ENCODE measurements at places on chromosomes 2 and 18. TPM values are rescaled to one million over a fixed set of nuclear protein-coding genes. Genes with fewer than 3 reads are reported as not detected.
A peak's percentile ranks its signal among the peaks of the same experiment; 100 is the strongest.

- no peak for DNase-seq
Measured at GRCh38 chr2:51324051-51324450, 292.1 kb upstream of the NRXN1 start.

GRCh38 chr2:4900242-4900641, 791.9 kb upstream of the SOX11 start:
- no peak for DNase-seq

The DIPK1C gene
- polyA plus RNA-seq, result 0.46 TPM

DNA sequence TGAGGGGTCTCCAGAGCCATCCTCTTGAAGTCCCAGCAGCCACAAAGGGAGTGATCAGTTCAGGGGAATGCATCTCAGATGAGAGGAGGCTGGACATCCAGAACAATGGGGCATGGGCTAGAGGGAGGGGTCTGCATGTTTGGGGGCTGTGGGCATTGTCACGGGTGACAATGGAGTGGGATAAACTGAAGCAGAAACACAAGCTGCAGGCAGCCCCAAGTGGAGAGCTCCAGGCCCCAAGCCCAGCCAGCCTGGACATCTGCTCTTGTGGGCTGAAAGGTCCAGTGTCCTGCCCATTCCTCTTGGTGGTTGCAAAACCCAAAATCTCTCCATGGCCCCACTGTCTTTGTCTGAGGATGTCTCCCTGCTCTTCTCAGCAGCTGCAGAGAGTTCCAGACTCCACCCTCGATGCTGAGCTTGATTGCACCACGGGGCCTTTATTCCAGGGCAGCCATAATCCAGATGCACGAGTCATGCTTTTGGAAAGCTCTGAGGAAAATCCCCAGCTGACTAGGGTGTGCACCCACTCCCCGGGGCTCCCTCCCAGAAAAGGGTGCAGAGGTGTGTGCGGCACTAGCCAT, 149.4 kb downstream of the TNS1 start:
- DNase-seq, result no peak

DNA sequence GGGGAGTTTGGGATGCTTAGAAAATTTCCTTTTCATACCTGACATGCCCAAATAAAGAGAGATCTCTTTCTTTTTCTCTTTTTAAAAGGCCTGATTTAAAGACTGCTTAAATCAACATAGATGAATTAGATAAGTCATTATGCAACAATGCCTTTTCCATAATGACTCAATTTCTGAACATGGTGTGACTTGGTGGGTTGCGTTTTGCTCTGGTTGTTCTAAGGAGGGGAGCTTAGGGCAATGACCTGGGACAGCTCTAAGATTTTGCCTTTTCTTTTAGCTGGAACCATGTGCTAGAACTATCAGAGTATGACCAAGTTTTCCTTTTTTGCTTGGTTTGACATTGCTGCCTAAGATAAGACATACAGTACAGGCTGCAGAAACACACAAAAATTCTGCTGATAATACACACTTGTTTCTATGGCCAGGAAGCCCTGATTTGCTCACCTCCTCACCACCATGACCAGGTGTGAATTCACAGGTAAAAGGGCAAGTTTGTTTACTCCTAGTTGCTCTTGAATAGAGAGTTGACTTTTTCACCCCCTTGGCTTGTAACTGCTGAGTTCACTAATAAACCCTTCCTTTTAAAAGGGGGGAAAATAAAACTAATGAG, 58.1 kb upstream of the IL1RL1 start:
- DNase-seq, result no peak

The EMX1 gene
- 48.0 TPM for polyA plus RNA-seq

GRCh38 chr2:70003093-70003830, 41.8 kb upstream of the ASPRV1 start:
- DNase-seq, result no peak

GRCh38 chr2:234753701-234754100, 198.1 kb upstream of the SH3BP4 start:
- DNase-seq, result no peak

- DNase-seq, result no peak
Measured at GRCh38 chr2:34815052-34815741, 1216.1 kb upstream of the FAM98A start.

The OSR1 gene
- 10.9 TPM for polyA plus RNA-seq

DNA sequence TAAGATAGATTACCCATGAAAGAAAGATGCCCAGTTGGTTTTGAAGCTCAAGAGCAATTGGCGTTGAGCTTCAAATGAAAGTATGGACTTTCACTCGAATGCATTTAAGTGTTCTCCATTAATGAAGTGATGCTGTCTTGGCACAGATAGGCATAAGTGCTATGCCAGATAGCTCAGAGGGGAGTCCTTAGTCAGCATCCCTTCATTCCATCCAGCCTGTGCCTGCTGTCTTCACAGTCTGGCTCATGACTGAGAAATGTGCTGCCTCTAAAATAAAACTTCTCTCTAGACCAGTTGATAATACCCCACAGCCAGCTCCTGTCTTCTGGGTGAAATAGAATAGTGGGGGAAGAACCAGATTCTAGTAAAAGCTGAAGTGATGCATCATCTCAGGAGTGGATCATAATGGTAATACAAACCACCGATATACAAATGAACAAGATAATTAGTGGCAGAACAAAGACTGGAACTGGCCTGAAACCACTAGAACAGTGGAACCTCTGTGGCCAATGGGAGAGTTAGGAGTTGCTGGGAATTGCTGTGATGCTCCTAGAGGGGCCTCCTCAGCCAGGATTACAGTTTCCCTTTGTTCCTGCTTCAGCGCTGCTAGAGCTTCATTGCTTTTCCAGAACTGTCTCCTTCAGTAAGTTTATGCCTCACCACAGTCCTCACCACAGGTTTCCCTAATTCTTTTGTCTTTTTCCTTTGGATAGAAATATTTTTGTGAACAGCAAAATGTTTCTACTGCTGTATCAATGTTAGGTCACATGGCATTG, 359.3 kb downstream of the KIAA1328 start:
- no peak for DNase-seq

GRCh38 chr2:10326151-10326616, 23.5 kb downstream of the HPCAL1 start:
- no peak for DNase-seq

GRCh38 chr2:219551441-219552381, 7.9 kb downstream of the TMEM198 start:
- no peak for DNase-seq

The GPAT2 gene
- 3.2 TPM for polyA plus RNA-seq

DNA sequence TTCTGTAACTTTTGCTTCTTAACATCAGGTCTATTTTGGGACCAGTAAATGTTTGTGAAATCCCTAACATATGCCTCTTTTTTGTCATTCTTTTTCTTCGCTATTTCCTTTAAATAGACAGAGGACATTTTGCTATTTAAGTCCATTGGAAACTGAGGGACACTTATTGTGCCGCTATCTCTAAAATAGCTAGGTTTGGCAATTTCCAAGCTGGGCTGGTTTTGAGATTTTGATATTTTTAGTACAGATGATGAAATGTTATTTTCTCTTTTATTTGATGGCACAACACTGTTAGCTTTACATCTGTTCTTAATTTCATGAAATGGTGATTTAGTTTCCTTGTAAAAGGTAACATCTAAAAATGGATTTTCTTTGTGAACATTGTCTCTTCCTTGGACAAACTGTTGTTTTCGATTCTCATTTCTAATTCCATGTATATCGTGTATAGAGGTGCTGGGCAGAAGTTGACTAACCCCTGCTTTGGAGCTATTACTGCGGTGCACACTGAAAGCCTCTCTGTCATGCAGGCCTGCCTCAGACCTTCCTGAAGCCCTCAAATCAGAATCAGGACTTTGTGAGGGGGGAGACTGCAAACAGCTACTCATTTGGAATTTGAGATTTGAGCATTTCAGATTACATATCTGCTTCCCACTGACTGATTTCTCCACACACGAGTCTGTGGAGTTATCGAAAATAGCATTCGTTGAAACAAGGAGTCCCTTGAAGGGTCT, 594 bp downstream of the RAD51AP2 start:
- DNase-seq, result no peak

DNA sequence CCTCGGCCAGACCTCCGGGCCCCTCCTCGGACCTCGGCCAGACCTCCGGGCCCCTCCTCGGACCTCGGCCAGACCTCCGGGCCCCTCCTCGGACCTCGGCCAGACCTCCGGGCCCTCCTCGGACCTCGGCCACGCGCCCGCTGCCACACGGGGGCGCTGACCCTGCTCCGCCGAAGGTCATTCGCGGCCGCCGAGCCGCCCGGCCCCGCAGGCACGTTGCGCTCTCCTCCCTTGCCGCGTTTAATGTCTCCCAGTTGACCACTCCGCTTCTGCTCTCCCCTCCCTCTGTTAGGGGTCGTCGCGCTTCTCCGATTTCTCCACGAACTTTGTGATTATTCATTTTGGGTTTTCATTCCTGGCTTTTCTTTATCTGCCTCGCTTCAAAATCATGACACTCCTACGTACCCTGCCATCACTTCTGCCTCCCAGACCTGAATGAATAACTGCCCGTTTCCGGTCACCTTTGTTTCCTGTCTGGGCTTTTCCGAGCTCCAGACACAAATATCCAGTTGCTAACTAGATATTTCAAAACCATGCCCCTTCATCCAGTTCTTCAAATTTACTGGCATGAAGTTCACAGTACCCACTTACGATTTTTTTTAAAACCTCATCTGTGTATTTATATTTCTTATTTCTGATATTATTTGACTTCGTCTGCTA, 14.8 kb upstream of the COLEC12 start:
- DNase-seq, result no peak

- DNase-seq, result peak; percentile 52
Measured at GRCh38 chr18:26386002-26386401, 159.8 kb downstream of the TAF4B start.

The IL36B gene
- not detected for polyA plus RNA-seq

The DES gene
- 6.8 TPM for polyA plus RNA-seq

DNA sequence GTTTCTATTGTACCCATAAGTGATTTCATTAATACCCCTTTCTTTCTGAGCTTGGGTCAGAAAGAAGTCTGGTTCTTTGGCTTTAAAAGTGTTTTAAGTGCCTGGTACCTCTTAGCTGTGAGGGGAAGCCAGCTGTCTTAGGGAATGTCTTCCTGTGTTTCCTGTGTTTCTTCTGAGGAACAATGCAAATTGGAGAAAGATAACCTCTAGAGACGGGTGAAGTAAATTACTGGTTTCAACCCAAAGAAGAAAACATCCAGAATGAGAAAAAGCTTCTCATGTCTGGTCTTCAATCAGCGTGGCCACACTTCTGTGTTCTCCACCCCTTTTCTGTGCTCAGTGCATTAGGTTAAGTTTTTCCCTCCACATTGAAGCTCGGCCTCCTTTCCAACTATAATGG, 10.2 kb upstream of the CHN1 start:
- DNase-seq, result no peak

The CPLX4 gene
- 0.14 TPM for polyA plus RNA-seq

The NDC80 gene
- 23.5 TPM for polyA plus RNA-seq

The CHRNG gene
- polyA plus RNA-seq, result 0.99 TPM

DNA sequence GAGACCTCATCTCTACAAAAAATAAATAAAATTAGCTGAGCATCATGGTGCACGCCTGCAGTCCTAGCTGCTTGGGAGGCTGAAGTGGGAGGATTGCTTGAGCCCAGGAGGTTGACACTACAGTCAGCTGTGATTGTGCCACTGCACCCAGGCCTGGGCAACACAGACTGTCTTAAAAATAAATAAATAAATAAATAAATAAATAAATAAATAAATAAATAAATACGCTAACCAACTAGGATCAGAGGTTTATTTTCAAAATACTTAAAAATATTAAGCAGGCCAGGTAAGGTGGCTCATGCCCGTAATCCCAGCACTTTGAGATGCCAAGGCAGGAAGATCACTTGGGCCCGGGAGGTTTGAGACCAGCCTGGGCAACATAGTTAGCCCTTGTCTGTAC, 63.6 kb downstream of the KCNG3 start:
- no peak for DNase-seq

DNA sequence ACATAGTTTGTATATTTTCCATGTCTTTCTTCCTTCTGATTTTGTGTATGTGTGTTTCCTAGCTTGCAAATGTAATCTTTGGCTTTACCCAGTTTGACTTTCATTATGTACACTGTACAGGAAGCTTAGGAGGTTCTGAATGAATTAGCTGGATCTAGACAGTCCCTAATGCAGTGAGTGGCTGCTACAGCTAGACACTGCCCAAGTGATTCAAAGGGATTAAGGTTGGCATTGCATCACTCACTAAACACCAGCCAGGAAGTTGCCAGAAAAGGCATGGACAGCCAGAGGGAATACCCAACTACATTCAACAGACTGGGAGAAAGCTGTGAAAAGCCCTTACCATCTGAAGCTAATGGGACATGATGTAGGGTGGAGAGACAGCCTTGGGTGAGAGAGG, 316.0 kb upstream of the MEX3C start:
- no peak for DNase-seq

DNA sequence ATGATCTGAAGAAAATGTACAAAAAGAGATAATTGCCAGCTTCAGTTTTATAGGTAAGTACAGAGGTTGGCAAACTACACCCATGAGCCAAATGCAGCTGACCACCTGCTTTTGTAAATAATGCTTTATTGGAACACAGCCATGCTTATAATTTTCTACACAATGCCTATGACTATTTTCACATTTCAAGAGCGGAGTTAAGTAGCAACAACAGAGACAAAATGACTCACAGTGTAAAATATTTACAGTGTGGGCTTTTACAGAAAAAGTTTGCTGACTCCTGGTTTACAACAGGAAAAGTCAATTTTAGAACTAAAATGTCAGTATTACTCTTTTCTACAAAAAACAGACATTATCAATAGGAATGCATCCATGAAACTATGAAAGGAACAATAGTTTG, 26.0 kb downstream of the CWC22 start:
- DNase-seq, result no peak

The EFR3B gene
- 5.9 TPM for polyA plus RNA-seq

The DSG4 gene
- not detected for polyA plus RNA-seq

DNA sequence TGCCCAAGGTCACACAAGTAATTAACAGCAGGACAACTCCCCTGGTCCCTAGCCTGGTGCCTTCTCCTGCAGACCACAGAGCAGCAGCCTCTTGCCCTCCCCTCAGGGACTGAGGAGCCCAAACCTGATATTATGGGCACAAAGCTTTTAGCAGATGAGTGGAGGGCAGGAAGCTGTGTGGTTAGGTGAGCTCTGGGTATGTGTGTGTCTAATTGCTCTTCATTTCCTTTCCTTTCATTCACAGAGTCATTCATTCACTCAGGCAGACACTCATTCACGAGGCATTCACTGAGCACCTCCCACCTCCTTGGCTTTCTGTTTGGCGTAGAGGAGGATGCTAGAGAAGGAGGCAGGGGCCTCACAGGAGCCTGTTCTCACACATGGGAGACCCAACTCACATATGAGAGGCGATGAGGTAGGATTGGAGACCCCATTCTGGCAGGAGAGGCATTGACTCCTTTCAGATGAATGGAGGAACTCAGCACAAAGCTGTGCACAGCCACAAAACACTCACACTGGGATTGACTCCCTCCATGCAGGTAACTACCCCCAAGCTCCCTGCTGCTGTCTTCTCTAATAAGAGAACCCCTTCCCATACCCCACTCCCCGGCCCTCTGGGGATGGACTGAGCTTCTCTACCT, 306.8 kb upstream of the SKOR2 start:
- DNase-seq, result no peak

The PSMA8 gene
- polyA plus RNA-seq, result not detected

The ANKRD12 gene
- polyA plus RNA-seq, result 32.6 TPM

- DNase-seq, result no peak
Measured at GRCh38 chr2:18976168-18976961, 382.1 kb downstream of the OSR1 start.

The C2orf66 gene
- 0.37 TPM for polyA plus RNA-seq

GRCh38 chr2:100125626-100126025, 16.8 kb downstream of the AFF3 start:
- DNase-seq, result no peak

All from right renal pelvis (tissue), 4 donors.